Stimulated activated CD4-positive, alpha-beta T cell treated with anti-CD3 and anti-CD28 coated beads, Interleukin-4, amount 100 ng/mL, for 24 hours (primary cell): ENCODE measurements at places on chromosomes 11 and 22.

GRCh38 chr22:36329254-36330078, 58.3 kb downstream of the MYH9 start:
- DNase-seq: peak; percentile 87

DNA sequence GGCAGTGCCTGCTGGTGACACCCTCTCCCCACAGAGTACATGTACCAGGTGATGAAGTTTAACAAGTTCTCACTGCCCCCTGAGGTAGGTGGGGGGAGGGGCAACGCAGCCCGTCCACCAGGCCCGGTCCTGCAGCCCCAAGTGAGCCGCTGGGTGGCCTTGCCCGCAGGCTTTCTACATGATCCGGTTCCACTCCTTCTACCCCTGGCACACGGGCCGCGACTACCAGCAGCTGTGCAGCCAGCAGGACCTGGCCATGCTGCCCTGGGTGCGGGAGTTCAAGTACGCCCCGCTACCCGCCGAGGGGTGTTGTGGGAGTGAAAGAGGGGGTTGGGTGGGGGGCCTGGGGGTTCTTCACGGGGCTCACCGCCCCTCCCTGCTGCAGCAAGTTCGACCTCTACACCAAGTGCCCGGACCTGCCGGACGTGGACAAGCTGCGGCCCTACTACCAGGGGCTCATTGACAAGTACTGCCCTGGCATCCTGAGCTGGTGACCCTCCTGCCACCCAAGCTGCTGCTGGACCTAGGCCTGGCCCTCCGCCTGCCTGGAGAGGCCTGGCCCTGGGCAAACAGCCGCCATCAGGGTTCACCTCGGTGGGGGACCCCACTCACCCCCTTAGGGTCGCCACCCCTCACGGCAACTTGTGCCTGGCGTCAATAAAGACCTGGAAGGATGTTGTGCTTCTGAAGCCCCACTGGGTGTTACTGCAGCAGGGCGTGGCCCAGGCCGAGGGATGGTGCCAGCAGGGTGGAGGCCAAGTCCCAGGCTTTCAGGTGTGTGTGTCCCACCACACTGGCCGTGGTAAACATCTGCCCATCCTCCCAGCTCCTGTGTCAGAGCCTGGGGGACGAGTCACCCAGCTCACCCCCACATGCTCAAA, 2.9 kb downstream of the MIOX start:
- DNase-seq: no peak

- DNase-seq: no peak
Measured at GRCh38 chr22:45321827-45322226, 12.1 kb downstream of the FAM118A start.

DNA sequence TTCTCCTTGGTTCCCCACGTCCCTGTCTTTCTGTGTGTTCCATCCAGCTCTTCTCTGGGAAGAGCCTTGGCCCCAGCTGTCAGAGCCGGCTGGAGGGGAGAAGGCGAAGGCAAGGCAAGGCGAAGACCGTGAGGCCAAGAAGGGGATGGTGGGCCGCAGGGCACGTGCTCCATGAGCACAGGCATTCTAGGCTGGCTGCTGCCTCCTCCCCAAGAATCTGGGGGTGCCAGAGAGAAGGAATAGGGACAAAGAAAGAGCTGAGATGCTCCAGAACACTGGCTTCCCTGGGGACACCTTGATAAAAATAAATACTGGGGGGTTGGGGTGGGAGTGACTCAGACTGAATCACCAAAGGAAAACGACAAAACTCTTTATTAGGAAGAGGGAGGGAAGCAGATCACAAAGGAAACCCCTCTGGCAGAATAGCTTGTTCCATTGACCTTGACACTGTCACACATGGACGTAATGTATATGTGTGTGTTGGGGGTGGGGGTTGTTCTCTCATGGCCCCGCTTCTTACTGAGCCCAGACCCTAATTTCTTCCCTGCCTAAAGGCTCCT, 52.5 kb downstream of the NECTIN1 start:
- DNase-seq: no peak

GRCh38 chr11:59187587-59187986, 15.7 kb downstream of the DTX4 start:
- no peak for DNase-seq

- no peak for DNase-seq
Measured at GRCh38 chr11:64919627-64920026, 2.6 kb upstream of the ATG2A start.

DNA sequence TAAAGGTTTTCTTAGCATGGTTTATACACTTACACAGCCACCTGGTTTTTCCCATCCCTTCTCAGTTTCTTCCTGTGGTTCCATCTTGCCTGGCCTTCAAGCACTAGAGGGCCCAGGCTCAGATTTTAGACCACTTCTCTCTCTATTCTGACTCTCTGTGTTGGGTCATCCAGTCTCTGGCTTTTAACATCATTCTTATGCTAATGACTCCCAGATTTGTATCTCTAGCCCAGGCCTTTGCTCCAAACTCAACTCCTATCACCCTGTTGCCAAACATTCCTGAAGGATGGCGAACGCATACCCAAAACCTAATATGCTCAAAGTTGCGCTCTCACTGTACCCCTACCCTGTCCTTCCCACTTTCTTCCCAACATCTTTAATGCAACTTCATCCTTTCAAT, 135.1 kb downstream of the SPATA19 start:
- DNase-seq: no peak

DNA sequence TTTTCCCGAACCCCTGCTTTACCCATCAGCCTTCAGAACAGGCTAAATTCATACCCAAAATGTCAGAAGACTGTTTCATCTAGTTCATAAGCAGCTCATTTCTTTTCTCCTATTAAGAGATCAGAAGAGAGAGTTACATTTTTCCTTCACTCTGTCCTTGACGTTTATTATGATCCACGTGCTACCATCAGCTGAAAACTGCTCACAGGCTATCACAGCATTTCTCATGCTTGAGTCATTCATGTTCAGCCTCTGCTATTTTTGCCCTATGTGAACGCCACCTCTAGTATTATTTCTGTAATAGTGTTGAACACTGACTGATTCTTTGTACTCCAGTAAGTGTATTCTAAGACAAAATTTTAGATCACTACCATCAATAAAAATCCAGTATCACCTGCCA, 51.9 kb downstream of the SLC1A2 start:
- DNase-seq: no peak

- no peak for DNase-seq
Measured at GRCh38 chr11:2741006-2741376, 41.2 kb upstream of the KCNQ1OT1 start.

DNA sequence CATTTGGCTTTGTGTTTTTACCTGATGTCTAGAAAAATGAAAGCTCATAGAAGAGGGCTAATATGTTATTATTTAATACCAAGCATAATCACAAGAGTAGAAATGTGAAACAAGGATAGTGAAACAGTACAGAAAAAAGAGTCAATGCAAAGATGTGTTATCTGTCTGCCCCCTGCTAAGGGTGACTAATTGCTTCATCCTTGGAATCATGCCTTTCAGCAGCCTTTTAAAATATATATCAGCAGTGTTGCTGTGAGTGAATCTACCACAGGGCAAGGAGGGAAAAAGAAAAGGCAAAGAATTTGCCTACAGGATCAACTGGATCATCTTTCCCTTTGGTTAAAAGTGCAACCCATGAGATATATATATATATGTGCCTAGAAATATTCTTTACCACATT, 867.2 kb upstream of the RAG2 start:
- DNase-seq: no peak

DNA sequence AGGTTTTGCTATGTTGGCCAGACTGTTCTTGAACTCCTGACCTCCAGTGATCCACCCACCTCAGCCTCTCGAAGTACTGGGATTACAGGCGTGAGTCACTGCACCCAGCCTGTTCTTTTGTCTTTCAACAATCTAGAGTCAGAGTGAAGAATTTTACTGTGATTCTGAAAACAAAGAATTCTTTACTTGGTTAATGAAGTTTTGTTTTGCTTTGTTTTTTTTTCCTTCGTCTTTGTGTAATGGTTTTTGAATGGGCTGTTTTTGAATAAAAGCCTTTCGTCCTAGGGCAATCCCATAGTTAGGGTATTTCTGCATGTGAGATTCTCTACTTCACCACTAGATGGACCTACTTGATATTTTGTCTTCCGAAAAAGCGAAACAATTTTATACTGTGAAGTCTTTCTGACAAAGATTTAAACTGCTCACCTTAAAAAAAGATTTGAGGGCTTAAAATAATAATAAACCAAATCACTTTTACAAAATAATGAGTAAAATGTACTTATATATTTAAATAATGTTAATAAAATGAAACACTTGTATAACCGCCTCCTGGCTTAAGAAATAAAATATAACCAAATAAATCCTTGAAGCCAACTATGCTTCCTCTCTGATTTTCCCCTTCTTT, 43.4 kb upstream of the SC5D start:
- DNase-seq: peak; percentile 29

GRCh38 chr11:115715251-115715770, 211.1 kb upstream of the CADM1 start:
- DNase-seq: no peak

- DNase-seq: no peak
Measured at GRCh38 chr11:43545610-43546009, 134.9 kb upstream of the HSD17B12 start.

- no peak for DNase-seq
Measured at GRCh38 chr11:46675288-46675851, 25.0 kb downstream of the ARHGAP1 start.

- DNase-seq: no peak
Measured at GRCh38 chr11:94741022-94741679, 27.0 kb upstream of the AMOTL1 start.

GRCh38 chr22:22181341-22181850, 63.2 kb upstream of the VPREB1 start:
- no peak for DNase-seq

- DNase-seq: no peak
Measured at GRCh38 chr22:45034821-45035220, 25.0 kb upstream of the PHF21B start.

- DNase-seq: no peak
Measured at GRCh38 chr11:1862588-1863351, 9.9 kb downstream of the LSP1 start.

GRCh38 chr11:76672431-76673175, 2.1 kb upstream of the LRRC32 start:
- peak; percentile 21 for DNase-seq

- DNase-seq: no peak
Measured at GRCh38 chr11:94545264-94546161, 1.8 kb downstream of the FUT4 start.

DNA sequence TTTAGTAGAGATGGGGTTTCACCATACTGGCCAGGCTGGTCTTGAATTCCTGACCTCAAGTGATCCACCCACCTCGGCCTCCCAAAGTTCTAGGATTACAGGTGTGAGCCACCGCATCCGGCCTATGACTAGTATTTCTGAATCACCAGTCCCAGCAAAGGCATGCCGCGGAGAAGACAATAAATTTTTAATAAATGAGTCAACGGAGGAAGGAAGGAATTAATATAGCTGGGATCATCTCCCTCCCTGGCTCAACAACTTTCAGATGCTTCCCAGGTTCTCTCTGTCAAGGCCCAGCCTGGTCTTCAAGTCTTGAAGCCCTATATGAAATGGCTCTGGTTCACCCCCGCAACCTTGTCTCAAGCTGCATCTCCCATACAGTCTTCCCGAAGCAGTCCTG, 45.7 kb downstream of the CYTH4 start:
- DNase-seq: no peak

DNA sequence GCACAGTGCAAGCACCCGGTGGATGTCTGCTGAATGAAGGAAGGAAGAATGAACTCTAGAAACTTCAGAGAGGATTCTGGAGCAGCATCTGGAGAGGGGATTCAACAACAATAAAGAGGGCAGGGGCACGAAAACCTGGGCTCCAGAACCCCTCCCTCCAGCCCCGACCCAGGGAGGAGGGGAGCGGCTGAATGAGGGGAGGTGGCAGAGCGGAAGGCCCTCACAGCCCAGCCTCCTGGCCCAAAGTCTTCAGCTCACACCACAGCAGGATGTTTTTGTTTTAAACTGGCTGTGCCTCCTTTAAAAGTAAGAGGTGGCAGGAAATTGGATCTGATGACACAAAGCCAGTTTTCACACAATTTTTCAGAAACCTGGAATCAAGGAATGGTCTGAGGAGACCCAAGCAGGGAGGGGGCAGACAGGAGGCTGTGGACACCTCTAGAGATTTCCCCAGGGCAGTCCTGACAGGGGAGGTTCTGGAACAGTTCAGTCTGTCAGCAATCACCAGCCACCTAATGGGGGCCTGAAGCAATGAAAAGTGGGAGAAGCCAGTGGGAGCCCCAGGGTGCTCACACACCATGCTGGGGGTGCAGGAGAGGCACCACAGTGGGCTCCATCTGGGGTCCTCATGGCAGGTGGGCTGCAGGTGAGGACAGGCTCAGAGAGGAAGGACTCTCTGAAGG, 44.4 kb upstream of the TCF20 start:
- DNase-seq: no peak

DNA sequence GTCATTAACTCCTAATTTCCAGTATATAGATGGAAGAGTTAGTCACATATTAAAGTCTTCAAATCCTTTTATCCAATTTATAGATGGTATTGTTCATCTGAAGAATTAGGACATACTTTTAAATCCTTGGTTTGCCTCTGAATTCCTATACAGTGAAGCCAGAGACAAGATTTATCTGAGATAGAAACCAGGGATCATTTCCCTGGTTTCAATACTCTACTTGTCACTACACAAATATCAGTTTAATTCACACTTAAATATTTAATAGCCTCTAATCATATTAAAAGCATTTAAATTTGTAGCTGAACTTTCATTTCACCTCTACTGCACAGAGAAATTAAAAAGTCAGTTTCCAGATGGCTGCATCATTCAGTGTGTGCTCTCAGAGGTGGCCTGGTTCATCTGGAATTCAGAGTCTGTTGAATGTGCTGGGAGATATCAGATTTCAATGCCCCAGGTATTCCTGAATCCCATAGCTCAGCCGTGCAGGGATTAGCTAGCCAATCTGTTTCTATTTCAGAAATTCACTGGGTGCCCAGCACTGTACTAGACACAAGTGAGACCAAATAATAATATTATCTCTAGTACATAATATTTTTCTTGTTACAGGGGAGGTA, 344.3 kb downstream of the AASDHPPT start:
- no peak for DNase-seq
